ENCODE measurements at places on chromosomes 5 and 9.

GRCh38 chr9:105836936-105837660 lies 142.8 kb downstream of the TMEM38B start:
- DNase-seq, result no peak

DNA sequence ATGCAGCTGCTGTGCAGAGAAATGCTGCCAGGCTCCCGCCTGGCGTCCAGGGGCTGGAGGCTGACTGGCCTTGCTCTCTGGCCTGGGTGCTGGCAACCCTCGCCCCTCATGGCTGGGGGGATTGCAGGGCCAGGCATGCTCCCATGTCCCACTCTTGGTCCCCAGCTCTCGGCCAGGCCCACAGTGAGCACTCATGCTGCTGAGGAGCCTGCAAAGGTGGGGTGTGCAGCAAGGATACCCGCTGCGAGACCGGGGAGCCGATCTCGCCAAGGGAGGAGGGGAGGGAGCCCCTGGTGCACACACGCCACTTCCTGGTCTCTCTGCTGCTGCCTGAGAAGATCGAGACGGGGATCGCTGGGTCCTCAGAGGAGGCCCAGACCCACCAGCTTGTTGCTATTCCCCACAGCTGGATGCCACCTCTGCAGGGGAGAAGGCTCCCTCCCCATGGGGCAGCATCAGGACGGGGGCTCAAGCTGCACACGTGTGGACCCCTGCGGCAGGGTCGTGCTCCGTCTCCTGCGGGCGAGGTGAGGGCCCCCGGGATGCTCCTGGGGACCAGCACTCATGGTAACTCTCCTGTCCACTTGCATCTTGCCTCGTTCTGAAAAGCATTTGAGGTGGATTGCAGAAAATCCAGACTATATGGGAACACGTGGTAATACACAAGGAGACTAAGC lies 14.3 kb upstream of the CACFD1 start:
- no peak for DNase-seq

GRCh38 chr5:151663617-151664293 lies 23.0 kb downstream of the SPARC start:
- peak; percentile 69 for DNase-seq

GRCh38 chr9:29001006-29001405 lies 1427.7 kb upstream of the C9orf72 start:
- DNase-seq, result no peak

GRCh38 chr5:149546974-149547373 lies 4.3 kb downstream of the CSNK1A1 start:
- DNase-seq, result no peak

DNA sequence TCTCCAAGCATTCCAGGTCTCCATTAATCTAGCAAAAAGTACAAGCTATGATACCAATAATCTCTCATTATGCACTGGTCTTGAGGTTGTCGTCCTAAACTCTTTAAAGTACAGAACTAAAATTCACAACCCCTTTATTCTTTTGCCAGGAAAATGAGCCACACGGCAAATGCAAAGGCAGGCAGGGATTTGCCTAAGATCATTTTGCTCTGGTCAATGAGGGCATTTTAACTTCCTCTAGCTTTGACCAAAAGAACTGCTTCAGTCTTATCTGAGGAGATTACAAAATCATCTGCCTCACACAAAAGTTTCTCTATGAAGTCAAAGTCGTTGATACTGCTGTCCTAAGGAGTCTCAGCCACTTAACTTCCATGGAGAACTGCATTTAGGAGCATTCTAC lies 51.8 kb downstream of the EPB41L4B start:
- DNase-seq, result no peak

DNA sequence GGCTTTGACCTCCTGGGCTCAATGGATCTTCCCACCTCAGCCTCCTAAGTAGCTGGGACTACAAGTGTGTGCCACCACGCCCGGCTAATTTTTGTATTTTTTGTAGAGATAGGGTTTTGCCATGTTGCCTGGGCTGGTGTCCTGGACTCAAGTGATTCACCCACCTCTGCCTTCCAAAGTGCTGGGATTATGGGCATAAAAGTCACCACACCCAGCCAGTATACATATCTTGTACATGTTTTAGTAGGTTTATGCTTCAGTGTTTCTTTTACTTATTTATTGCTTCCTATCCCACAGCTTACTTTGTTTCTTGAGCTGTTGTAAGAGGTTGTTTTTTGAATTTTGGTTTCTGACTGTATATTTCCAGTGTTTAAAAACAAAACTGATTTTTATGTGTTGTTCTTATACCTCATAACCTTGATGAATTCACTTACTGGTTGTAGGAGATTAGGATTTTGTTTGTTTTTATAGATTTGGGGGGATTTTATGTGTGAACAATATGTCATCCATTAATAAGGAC lies 12.9 kb downstream of the FBXW5 start:
- DNase-seq, result no peak

GRCh38 chr5:66595756-66596635 lies at the start of gene MAST4:
TSS of gene MAST4 (plus strand) at chr5:66596393. CDS start at chr5:66596656, 263 bp downstream.
- DNase-seq, result peak; percentile 92

DNA sequence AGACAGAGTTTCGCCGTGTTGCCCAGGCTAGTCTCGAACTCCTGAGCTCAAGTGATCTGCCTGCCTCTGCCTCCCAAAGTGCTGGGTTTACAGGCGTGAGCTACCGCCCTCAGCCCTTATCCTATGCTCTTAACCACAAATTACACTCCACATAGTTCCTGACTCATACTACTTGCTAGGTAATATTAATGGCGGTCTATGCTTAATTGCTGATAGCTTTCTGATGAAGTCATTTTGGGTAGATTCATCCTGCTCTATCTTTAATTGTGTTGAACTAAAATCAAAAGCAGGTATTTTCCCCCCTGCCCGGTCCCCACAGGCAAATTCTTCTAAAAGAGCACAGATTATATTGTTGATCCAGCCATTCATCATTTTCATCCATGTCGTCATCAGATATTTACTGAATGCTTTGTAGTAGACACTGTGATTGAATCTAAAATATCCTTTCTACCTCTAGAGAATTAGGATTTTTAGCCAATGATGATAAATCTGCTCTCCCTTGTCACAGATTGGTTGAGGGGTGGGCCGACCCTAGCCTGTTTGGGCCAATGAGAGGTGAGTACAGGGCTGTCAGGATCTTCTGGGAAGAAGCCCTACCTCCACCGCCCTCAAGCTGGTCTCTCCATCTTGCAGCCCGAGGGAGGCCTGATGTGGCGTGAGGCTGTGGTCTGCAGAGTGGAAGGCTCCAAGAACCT lies 144.8 kb downstream of the NR3C1 start:
- DNase-seq, result no peak

GRCh38 chr5:1002271-1002546 lies 6.4 kb upstream of the NKD2 start:
- no peak for DNase-seq

DNA sequence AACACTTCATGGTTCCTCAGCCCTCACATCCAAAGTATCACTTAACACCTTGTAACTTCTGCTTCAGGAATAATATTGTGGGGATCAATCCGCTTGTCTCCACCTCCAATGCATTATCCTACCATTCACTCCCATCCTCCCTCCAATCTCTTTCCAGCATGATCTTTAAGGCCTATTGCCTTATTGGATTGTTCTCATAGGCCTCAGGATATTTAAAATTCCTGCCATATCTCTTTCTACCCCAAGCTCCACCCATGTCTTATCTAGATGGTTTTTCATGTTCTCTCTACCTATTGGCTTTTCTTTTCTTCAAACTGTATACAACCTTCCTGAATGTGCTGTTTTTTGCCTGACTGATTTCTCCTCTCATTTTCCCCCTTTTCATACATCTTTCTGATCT lies 7.2 kb downstream of the KDM4C start:
- no peak for DNase-seq

GRCh38 chr9:114237781-114238180 lies 82.4 kb downstream of the COL27A1 start:
- DNase-seq, result no peak

DNA sequence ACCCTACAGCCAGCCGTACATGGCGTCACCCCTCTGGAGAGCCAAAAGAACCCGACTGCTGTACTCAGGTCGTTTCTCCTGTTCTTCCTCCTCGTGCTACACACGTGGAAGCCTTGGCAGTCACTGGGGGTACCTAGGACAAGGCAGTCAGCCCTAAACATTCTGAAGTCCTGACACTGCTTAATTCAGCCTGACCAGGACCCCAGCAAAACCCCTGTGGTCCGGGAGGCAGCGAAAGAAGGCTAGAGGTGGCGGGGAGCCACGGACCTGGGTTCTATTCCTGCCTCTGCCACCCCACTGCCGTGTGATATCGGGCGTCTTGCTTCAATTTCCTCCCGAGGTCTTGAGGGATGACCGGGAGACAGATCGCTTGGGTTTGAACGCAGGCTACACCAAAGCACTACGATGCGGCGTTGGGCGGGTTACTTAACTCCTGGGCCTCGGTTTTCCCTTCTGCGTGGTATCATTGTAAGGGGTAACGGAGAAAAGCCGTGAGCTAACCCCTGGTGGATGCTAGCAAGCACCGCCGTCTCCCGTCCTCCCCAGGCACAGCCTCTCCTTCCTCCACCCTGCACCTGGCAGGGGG lies 429 bp upstream of the ARL10 start:
- DNase-seq, result no peak

- DNase-seq, result no peak
Observed at GRCh38 chr5:168916266-168916665, 337.1 kb upstream of the PANK3 start.

- DNase-seq, result no peak
Observed at GRCh38 chr5:108786806-108787483, 39.2 kb downstream of the FER start.

- DNase-seq, result peak; percentile 64
Observed at GRCh38 chr9:69324549-69325401, at the start of gene ENTREP1. TSS of gene ENTREP1 (plus strand) at chr9:69325215. CDS start at chr9:69325310, 95 bp downstream.

GRCh38 chr5:84113246-84114105 lies 271.2 kb downstream of the EDIL3 start:
- no peak for DNase-seq

DNA sequence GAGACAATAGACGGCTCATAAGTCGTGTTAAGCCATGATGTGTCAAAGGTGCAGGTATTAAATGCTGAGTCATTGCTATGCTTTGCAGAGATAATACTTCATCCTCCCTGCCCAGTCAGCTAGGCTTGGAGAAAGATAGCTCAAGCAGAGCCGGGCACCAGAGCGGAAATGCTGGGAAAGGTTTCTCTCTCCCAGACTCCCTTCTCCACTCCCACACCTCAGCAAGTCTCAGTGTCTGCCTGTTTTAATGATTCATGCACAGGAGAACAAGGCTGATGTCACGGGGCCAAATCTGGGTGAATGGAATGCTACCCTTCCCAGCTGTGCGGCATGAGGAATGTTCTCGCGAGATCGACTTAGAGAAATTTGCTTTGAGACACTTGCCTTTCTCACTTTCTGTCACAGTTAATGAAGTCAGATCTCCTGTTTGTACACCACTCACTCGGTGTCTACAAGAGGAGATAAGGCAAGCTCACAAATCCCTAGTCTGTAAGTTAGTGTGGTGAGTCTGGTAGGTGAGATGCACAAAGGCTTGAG lies 204.4 kb downstream of the EFNA5 start:
- DNase-seq, result no peak

- no peak for DNase-seq
Observed at GRCh38 chr9:83508067-83508466, 30.1 kb downstream of the FRMD3 start.

- DNase-seq, result no peak
Observed at GRCh38 chr9:84838879-84839278, 169.3 kb downstream of the NTRK2 start.

GRCh38 chr9:114494776-114495569 lies 10.3 kb downstream of the WHRN start:
- no peak for DNase-seq

DNA sequence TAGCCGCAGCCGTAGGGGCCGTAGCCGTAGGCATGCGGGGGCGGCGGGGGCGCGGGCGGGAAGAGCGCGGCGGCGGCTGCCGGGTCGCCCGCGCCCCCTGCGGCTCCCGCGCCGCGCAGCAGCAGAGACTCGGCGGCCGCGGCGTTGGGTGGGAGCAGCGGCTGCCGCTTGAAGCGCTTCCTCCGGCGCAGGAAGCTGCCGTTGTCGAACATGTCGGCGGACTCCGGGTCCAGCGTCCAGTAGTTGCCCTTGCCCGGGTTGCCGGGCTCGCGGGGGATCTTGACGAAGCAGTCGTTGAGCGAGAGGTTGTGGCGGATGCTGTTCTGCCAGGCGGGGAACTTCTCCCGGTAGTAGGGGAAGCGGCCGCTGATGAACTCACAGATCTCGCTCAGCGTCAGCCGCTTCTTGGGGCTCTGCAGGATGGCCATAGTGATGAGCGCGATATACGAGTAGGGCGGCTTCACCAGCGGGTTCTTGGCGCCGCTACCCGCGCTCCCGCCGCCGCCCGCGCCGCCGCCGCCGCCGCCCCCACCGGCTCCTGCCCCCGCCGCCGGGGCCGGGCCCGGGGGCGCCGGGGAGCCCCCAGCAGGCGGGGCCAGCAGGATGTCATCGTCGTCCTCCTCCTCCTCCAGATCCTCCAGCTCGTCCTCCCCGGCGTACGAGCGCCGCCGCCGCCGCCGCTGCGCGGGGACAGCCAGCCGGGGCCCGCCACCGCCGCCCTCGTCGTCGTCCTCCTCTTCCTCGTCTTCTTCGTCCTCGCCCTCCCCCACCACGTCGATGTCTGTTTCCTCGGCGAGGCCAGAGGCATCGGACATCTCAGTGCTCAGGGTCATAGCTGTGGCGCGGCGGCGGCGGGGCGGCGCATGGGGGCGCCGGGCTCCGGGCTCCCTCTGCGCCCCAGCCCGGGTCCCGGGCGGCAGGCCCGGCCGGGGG lies 781 bp downstream of the FOXD1 start:
- no peak for DNase-seq

DNA sequence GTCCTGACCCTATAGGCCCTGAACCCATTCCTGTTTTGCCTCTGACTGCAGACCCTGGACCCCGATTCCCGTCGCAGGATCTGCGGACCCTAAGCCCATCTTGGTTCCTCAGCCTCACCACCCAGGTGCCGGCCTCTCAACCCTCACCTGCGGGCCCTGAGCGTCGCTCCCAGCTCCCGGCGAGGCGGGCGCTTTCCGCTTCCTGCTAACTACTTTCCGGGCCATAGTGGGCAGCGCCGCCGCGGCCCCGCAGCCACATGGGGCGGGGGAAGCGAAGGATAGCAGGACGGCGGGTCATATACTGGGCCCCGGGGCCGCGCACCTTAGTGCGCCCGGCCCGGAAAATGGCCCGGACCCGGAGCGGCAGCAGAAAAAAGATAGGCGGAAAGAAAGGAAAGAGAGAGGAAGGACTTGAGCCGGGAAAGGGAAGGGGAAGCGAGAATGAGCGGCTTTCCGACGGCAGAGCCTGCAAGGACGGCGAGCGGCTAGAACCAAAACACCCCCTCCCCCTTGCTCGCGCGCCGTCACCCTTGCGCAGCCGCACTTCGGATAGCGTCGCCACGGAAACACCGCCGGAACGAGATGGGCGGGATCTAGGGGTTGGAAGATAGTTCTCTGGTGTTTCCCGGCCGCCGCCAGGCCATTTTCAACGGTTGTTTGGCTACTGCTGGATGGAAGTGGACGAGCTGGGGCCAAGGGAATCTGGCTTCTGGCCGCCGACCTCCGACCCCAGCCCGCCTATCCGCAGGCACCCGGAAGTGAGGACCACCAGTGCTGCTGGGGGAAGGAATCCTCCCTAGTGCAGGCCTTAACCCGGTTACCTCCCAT lies at the start of gene DCAF12:
Gene DCAF12, minus strand, starts transcription at position 492 of the 828 bp plus-strand sequence. Its CDS starts 267 bp downstream, at position 225.
- peak; percentile 92 for DNase-seq

GRCh38 chr5:112706446-112707016 lies 31.2 kb upstream of the APC start:
- no peak for DNase-seq
